ENCODE measurements at places on chromosomes 2 and 18.

- DNase-seq = no peak
Measured at GRCh38 chr2:178269438-178270224, 75.3 kb downstream of the OSBPL6 start.

GRCh38 chr2:61471905-61472805 is 1.3 kb upstream of the USP34 start:
- DNase-seq = peak; percentile 15

GRCh38 chr18:23539296-23539695 is 36.0 kb downstream of the RMC1 start:
- no peak for DNase-seq

- DNase-seq = no peak
Measured at GRCh38 chr2:227179988-227180685, 15.7 kb downstream of the COL4A3 start.

GRCh38 chr2:60070736-60071489 is 482.5 kb downstream of the BCL11A start:
- DNase-seq = no peak

DNA sequence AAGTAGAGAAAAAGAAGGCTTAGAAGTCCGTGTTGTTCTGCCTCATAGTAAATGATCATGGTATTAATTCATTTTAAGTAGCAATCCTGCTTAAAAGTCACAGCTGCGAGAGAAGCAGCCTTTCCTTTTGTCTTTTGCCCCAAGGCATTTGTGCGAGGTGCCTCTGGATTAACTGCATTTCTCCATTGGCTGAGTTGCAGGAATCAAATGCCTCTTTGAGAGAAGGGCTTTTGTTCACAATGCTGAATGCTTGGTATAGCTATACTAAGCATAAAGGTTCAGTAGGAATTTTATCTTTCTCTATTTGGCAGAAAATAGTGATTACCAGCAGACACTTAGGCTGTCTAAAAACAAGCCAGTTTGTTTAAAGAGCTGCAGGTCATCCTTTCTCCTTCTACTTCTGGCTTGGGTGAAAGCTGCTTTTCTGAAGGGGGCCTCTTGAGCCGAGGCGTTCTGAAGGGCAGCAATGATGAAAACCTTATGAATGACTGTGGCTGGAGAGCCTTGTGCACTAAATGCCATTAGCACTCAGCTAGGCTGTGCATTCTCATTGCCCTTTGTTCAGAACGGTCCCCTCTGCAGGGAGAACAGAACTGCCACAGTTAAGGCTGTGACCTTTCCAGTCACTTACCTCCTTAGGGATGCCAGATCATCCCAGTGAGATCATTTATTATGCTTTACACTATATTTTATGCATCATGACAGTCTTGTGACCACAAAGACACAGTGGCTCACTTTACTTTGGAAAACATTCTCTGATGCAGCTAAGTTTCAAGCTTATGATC is 68.8 kb upstream of the TMEM87B start:
- peak; percentile 6 for DNase-seq

DNA sequence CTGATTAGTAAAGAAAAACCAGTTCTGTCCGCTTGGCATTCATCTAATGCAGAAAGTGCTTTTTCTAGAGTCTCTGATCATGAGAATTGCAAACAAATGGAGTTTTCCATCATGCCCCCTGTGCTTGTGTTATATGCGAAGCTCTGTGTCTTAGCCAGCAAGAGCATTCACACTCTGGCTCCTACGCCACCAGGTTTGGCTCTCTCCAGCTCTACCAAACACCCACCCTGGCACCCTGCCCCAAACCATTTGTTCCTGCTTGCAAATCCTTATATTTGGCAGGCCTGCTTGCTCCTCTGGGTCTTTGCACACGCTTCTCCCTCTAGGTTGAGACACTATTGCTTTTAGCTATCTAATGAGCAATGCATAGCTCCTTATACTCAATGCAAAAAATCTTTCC is 204.1 kb upstream of the CYRIA start:
- DNase-seq = no peak

Measured in HT1080 (cell line).